ENCODE measurements at places on chromosomes 3 and 15. TPM values are rescaled to one million over a fixed set of nuclear protein-coding genes. Genes with fewer than 3 reads are reported as not detected.

DNA sequence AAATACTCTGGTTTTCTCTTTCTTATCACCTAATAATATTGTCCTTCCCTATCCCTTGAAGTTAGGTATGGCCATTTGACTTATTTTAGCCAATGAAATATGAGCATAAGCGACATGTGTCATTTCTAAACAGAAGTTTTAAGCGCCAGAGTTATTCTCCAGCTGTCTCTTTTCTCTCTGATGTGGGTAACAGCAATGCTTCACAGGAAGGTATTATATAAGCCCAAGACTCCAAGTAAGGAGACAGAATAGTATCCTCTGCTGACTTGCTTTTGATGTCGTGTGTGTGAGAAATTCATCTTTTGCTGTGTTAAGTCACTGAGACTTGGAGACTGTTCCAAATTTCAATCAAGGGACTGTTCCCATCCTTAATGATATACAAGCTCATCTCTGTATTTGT is 224.6 kb upstream of the NECTIN3 start:
- H3K27me3 ChIP-seq = no peaks in the 10 kb centered on the region
- no peaks in the 10 kb centered on the region for H3K4me1 ChIP-seq
- H3K4me3 ChIP-seq = no peak overlapping the region
- H3K36me3 ChIP-seq = no peaks in the 10 kb centered on the region

- no peak overlapping the region for H3K27ac ChIP-seq
- no peak overlapping the region for H3K4me3 ChIP-seq
- H3K27me3 ChIP-seq = peaks cover 4% of the 10 kb centered on the region
- DNase-seq = no peak
Measured at GRCh38 chr3:53820756-53821580, 25.3 kb downstream of the CHDH start.

The ZPLD1 gene
- total RNA-seq = not detected

DNA sequence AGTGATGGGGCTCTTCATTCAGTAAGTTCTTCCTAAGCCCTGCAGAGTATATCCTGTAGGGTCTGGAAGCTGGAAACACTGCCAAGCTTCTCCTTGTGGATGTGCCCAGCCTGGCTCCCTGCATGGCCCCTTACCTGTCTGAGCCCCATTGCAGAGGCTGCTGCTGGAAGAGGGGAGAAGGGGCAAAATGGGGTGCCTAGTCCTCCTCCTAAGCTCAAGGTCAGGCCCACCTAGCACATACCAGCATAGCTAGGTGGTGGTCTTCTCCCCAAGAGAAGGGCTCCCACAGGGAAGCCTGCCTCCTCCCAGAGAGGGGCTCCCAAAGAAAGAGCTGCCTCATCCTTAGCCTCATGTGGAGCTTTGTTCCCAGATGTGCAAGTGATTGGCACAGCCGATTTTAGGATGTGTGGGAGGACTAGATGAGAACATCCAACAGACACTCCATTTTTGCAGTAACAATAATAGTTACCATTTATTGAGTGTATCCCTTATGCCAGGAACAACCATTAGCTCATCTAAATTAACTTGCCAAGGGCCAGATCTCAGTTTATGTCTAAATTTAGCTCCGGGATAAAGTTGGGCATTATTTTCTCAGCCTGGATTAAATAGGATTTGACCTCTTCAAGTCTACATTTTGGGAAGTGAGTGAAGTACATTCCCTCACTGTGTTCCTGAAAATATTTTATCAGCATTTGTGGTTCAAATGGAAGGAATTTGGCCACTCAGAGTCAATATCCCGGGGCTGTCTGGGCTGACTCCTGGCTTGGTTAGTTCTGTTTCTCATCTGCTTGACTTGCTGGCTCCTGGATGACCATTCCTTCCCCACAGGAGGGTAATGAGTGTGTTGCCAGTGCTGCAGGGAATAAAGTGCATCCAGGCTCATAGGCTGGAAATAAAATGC is 291.1 kb upstream of the ROPN1 start:
- peak overlapping the region; percentile 34 for H3K27ac ChIP-seq
- peaks cover 53% of the 10 kb centered on the region for H3K4me1 ChIP-seq
- no peak overlapping the region for H3K4me3 ChIP-seq
- no peaks in the 10 kb centered on the region for H3K27me3 ChIP-seq

DNA sequence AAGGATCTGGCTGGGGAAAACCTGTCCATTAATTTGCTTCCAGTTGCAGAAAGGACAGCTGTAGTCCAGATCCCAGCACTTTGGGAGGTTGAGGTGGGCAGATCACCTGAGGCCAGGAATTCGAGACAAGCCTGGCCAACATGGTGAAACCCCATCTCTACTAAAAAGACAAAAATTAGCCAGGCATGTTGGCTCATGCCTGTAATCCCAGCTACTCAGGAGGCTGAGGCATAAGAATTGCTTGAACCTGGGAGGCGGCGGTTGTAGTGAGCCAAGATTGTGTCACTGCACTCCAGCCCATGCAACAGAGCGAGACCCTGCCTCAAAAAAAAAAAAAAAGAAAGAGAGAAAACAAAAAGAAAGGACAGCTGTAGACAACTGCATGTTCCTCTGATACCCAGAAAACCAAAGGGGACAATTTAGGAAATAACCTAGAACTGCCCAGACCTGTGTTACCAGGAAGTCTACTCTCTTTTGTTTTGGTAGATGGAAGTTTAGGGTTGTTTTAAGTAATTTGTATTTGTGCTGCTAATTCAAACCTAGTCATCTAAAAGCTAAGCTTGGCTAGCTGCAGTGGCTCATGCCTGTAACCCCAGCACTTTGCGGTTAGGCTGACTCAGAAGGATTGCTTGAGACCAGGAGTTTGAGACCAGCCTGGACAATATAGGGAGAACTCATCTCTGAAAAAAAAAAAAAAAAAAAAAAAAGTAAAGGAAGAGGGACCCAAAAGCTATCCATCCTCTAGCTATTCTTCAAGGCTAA is 22.7 kb downstream of the EXD1 start:
- DNase-seq = no peak
- H3K27me3 ChIP-seq = peaks cover 36% of the 10 kb centered on the region
- no peaks in the 10 kb centered on the region for H3K4me1 ChIP-seq
- no peaks in the 10 kb centered on the region for H3K36me3 ChIP-seq
- no peak overlapping the region for H3K27ac ChIP-seq

Measured in left ventricle myocardium inferior (tissue), 1 donor.